Activated CD8-positive, alpha-beta memory T cell treated with anti-CD3 and anti-CD28 coated beads, Interleukin-2, amount 10 ng/mL, durations not matched to agents 7 days and 5 days (primary cell): ENCODE measurements at places on chromosomes 2 and 18. TPM values are rescaled to one million over a fixed set of nuclear protein-coding genes. Genes with fewer than 3 reads are reported as not detected.

DPP10 gene
- total RNA-seq: not detected

ERMN gene
- total RNA-seq: 3.7 TPM

TMEM178A gene
- not detected for total RNA-seq

SERPINB2 gene
- not detected for total RNA-seq

CREG2 gene
- total RNA-seq: not detected

CNRIP1 gene
- not detected for total RNA-seq

RASGRP3 gene
- 15.2 TPM for total RNA-seq
